ENCODE measurements at places on chromosomes 11 and 22.

DNA sequence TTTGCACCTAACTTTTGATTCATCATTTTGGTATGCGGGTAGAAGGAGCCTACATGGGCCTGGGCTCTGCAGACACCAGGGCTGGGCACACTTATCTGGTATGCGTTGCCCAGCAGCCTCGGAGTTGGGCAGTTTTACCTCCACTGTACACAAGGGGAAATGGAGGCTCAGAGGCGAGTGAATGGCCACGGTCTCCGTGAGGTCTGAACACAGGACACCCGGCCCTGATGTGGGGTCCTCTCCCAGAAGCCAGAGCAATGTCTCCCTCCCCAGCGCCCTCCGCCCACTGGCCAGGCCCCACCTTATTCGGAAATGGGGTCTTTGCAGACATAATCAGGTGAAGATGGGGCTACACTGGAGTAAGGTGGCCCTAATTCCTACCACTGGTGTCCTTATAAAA lies 43.7 kb downstream of the OSBPL5 start:
- no peak for DNase-seq

- no peak for DNase-seq
Observed at GRCh38 chr22:19812910-19813309, 41.8 kb downstream of the GNB1L start.

GRCh38 chr11:1487851-1488574 lies 1.4 kb upstream of the MOB2 start:
- no peak for DNase-seq

DNA sequence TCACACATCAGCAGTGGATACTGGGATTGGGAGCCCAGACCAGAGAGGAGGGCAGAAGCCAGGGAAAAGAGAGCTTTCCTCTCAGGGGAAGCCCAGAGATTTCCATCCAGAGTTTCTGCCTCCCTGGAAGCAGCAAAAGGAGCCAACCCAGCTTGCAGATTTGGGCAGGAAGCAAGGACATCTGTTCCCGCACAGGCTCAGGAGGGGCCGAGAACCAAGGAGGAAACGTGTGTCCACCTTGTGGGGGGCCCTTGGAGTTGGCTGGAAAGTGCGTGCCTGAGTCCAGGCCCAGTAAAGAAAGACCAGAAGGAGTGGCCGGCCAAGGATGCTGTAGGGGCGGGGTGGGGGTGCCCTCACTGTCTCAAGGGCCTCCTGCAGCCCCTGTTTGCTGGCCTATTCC lies 6.0 kb upstream of the NPTXR start:
- no peak for DNase-seq

- no peak for DNase-seq
Observed at GRCh38 chr22:30874431-30875370, 93.9 kb downstream of the MORC2 start.

- no peak for DNase-seq
Observed at GRCh38 chr22:32631507-32632255, 157.1 kb downstream of the FBXO7 start.

DNA sequence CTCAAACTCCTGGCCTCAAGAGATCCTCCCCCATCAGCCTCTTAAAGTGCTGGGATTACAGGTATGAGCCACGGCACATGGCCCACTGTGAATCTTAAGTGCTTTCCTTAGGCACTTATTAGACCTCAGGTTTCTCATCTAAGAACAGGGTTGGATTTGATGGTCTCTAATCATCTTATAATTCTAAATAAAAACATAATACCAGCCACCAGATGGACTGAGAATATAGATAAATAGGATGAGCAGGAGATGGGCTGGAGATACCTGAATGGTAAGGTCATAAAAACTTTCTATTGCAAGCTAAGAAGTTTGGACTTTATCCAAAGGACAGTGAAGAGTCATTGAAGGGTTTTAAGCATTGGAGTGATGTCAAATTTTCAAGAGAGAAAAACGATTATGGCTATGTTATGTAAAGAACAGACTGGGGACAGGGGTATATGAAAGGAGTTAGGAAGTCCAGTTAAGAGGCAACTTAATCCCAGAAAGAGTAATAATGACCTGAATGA lies 85.2 kb downstream of the RELT start:
- DNase-seq: no peak

- no peak for DNase-seq
Observed at GRCh38 chr11:108914211-108914610, 249.3 kb downstream of the DDX10 start.

All from HepG2 (cell line).